ENCODE measurements at places on chromosomes 7 and 10.

DNA sequence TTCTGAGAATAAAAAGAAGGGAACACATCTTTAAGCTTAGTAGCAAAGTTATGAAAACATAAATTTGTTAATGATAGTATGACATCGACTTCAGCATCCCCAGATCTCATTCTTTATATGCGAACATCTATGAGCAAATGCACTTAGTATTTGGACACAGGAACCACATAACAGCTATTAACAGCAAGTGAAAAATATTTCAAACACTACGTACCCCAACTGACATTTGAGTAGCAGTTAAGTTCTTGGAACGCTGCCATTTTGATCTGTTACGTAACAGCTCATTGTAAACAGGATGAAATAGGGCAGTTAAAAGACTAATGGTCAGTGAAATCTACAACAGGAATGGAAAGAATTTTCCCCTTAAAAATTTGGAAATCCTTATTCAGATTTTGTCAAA is 428.9 kb downstream of the TNS3 start:
- no peak for DNase-seq

GRCh38 chr7:142636751-142637150 is 112.5 kb upstream of the PRSS1 start:
- DNase-seq: no peak

DNA sequence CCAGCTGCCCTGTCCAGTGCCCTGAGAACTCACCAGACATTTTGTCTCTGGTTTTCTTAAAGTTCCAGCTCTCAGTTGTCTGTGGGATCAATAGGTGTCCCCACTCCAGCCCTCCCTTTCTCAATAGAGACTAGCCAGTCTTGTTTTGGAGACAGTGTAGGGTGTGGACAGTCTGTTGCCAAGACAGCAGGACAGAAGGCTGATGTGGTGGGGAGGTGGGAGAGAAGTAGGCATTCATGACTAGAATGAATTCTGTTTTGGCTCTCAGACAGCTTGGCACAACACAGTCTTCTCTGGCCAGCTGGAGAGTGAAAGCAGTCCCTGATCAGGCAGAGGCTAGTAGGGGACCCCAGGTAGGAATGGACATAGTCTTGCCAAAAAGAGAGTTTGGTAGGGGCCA is 467.0 kb upstream of the PODXL start:
- no peak for DNase-seq

- DNase-seq: no peak
Observed at GRCh38 chr7:37028909-37029440, 304.7 kb upstream of the AOAH start.

DNA sequence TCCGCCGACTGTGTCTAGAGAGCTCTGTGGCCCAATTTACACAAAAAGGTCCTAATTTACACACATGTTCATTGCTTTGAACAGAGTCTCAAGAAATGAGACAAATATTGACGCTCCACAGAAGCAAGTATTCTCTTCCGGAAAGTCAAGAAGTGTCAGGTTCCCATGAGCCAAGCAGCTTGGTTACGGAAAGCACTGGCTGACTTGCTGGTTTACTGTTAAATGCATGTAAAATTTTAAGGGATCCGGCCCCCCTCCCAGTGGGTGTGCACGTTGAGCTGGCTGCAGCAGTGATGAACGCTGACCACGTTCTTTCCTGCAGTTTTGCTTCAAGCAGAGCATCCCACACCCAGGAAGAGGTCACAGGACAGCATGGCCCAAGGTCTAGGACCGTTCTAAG is 76.8 kb downstream of the DIP2C start:
- no peak for DNase-seq

- no peak for DNase-seq
Observed at GRCh38 chr7:18201350-18201749, 173.7 kb upstream of the PRPS1L1 start.

DNA sequence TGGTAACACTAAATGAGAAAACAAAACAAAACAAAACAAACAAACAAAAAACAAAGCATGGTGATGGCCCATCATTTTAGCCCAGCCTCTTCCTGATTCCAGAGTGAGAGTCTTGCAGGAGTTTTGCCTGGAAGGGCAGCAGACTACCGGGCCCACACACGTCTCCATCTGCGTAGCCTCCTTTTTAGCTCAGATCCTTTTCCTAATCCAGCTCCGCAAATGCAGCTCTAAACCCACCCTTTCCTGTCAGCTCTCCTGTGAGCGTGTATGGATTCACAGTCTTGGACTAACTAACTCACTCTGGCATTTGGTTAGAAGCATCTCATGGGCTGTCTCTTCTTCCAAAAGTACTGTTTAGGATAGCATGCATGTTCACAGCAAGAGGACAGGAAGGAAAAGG is 14.0 kb downstream of the OR9A4 start:
- DNase-seq: no peak

DNA sequence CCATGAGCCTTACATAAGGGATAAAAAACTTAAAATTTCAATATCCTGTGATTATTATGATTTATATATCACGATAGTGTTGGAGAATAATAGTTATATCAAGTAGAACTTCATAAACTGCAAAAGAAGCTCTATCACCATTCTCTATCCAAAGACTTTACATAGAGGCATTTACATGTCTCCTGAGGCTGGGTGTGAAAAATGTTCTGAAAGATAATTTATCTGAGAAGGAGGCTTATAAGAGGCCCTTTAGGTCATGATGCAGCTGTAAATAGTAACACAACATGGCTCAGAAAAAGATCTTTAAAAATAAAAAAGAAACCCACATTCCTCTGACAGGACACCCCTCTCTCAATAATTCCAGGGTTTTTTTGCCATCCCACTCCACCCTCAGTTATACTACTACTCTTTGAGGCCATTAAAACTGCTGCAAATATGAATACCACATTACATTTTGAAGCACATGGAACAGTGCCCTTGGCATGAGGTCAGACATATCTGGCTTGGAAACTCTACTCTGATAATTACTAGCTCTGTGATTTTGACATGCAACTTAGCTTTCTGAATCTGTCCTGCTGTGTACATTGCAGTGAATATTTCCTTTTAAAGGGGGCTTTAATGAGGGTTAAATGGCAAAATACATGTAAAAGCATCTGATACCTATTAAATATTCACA is 55.5 kb downstream of the SLC16A12 start:
- DNase-seq: no peak

DNA sequence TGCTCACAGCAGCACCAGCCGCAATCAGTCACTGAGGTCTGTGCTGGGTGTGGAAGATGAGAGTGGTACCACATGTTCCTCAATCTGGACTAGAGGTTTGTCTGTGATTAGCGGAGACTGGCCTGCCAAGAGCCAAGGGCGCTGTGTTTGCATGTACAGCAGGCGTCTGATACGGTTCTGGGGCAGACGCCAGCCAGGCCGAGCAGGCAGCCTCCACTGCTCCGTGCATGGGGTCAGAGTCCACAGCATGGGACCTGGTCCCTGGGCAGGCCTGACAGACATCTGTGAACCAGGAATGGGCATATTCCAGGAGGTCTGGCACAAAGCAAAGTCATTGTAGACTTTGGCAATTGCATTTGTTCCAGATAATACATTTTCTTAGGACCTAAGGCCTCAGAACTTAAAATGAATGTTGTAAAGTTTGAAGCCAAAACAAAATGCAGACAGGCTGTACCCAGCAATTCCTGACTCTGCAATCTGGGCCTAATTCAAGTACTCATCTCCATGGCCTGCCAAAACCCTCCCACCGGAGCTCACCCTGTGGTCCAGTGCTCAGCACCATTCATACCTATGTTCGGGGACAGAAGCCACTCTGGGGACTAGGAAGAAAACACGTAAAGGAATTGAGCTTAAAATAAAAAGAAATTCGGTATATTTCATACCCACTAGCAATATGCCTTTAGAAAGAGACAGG is 50.0 kb upstream of the FAM20C start:
- DNase-seq: no peak

GRCh38 chr10:97882142-97883091 is 32.8 kb downstream of the GOLGA7B start:
- no peak for DNase-seq

- DNase-seq: no peak
Observed at GRCh38 chr7:25303281-25304181, 75.2 kb upstream of the NPVF start.

DNA sequence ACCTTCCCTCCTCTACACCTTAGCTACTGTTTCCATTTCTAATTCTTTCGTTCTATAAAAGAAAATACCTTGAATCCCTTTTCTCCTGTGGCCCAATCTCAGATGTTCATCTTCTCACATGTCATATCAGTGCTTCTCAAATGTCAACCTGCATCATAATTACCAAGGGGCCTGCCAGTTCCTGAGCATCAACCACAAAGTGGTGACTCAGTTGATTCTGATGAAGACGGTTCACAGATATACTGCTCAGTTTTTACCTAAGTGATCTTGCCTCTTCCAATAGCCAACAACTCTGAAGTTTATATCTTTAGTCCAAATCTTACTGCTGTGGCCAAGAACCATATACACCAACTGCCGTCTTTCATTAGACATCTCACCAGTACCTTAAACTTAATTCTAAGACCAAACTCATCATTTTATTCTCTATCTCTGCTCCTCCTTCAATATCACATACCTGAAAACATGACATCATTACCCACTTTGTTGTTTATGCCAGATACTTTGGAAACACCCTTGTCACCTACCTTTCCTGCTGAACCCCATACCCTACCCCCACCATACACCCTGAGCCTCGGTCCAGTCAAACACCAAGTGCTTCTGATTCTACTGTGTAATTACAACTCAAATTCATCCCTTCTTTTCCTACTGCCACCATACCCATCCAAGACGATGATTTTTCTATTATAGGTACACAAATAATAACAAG is 115.5 kb downstream of the LMBR1 start:
- DNase-seq: no peak

- DNase-seq: no peak
Observed at GRCh38 chr10:119713744-119714483, 11.9 kb upstream of the INPP5F start.

DNA sequence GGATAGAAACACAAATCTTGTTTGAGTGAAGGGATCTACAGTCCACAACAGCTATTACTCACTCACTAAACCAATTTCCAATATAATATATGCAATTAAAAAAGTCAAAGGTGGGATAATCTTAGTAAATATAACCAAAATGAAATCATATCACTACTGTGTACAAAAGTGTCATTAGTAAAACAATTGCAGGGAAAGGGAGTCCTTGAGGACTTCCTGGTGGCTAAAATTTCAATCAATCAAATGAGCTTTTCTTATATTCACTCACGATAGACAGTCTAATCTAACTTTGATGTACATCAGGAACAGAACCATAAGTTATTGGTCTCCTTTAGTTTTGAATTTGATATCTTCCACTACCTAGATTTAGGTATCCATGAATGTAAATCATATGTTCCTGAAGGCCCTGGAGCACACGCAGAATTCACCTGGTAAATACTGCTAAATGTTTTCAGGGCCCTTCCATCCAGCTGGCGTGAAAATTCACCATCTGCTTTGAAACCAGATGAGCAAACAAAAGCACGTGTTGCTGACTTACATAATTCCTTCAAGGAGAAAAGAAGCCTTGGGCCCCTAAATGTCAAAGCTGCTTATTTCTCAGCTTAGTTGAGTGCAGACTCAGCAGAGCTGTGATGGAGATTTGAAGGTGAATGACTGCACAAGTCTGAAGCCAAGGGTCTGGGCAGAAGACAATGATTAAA is 159.3 kb upstream of the TMEM196 start:
- DNase-seq: no peak

GRCh38 chr7:39269034-39269433 is 291.3 kb downstream of the POU6F2 start:
- no peak for DNase-seq

GRCh38 chr10:12833451-12833850 is 168.1 kb downstream of the CCDC3 start:
- DNase-seq: no peak

GRCh38 chr10:77975086-77975666 is 48.6 kb upstream of the DLG5 start:
- DNase-seq: no peak

GRCh38 chr7:120783273-120783672 is 74.7 kb downstream of the TSPAN12 start:
- DNase-seq: no peak

GRCh38 chr7:362402-363096 is 72.6 kb downstream of the FOXL3 start:
- peak; percentile 42 for DNase-seq

DNA sequence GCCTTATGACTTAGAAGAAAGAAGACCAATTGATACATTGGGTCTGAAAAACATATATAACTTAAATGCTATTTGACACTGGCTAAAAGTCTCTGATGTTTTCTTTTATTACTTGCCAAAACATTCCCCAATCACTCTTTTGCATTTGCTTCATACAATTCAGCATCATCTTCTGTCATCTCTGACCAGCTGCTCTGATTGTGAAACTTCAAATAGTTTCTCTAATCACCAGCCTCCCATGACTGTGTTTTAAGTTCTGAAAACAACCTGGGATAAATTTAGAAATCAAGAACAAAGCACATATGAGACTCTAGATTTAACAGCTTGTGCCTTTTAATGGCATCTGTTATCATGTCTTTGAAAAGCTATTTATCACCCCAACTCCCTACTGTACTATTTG is 208.4 kb upstream of the KCND2 start:
- no peak for DNase-seq

DNA sequence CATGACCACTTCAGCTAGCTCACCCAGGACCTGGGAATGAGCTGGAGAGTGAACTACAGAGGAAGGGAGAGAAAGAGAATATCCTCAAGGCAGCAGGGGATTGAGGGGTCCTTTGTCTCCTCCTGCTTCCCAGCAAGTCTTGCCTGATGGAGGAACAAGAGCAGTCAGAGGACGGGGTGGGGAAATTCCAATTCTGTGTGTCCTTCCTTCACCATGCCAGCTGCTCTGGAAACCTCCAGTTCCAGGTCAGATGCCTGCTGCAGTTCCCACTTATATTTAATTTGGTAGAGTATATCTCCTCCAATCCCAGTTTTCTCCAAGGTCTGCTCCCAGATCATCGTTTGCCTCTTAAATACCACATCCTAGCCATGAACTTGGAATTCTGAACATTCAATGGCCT is 21.4 kb upstream of the LEP start:
- no peak for DNase-seq

DNA sequence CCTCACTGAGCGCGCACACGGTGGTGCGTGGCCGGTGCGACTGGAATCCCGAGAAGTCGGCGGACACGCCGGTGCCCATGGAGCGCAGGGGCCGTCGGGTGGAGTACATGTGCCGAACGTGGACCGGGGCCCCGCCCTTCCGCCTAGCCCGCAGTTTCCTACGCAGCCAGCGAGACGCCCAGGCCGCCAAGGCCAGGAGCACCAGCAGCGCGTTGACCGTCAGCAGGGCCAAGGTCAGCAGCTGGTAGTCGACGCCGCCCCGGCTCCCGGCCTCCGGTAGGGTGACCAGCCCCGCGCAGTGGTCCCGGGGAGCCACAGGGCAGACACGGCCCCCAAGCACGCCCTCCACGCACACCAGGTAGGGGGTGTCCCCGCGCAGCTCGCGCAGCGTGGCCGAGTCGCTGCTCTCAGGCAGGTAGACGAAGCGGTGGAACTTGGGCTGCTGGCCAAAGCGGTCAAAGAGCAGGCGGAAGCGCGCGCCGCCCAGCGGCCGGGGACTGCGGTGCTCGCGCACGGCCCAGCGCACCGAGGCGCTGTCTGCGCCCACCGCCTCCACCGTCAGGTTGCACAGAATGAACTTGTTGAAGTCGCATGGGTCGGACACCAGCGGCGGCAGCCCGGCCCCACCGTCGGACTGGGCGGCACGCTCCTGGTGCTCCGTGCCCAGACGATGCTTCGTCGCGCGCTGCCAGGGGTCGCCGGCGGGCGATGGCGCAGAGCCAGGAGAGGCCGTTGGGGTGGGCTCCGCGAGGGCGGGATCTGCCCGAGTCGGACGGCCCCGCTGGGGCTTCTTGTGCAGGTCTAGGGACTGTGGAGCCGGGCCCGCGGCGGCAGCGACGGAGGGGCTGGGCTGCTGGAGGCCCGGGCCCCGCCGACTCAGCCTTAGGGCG is 2.2 kb downstream of the TRIL start:
- peak; percentile 37 for DNase-seq

- DNase-seq: no peak
Observed at GRCh38 chr10:45204954-45205775, 110.2 kb downstream of the OR13A1 start.

Data from B cell (primary cell).